Fibroblast of skin of back (primary cell): ENCODE measurements at places on chromosomes 7 and 10.

- DNase-seq = peak; percentile 84
Observed at GRCh38 chr10:3484306-3485056, 300.5 kb downstream of the KLF6 start.

DNA sequence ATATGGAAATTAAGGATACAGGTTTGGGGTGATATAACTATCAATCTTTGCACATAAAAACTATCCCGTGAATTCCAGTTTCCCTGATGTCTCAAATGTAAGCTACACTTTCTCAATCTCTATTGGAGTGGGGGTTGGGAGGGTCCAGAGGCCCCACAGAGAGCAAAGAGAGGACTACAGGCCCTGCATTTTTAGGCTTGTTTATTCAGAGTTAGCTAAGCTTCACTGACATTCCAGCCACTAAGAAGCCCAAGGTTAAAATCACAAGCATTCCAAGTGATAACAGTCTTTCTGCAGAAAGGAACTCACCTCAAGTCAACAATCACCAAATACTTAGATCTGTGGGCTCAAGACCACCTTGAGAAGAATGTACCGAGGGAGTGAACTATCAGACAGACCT lies 31.6 kb upstream of the LAMB1 start:
- peak; percentile 13 for DNase-seq

- no peak for DNase-seq
Observed at GRCh38 chr7:2261611-2262010, 19.6 kb downstream of the NUDT1 start.

DNA sequence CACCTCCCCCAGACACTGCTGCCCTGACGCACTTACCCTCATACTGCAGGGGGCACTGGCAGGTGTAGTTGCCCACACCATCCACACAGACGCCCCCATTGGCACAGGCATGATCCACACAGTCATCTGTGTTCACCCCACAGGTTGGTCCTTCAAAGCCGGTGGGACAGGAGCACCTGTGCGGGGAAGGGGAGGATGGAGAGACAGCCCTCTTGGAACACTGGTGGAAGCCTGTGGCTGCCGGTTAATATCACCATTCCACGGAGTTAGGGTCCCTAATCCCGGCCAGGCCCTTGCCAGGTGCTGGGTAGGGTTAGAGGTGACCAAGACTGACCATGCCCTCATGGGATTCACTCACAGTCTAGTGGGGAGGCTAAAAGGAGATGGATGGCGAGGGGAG lies 171.8 kb downstream of the SLIT1 start:
- no peak for DNase-seq

- DNase-seq = no peak
Observed at GRCh38 chr7:30093420-30093952, 41.3 kb upstream of the MTURN start.

GRCh38 chr10:7374795-7375194 lies 36.0 kb downstream of the SFMBT2 start:
- DNase-seq = no peak

DNA sequence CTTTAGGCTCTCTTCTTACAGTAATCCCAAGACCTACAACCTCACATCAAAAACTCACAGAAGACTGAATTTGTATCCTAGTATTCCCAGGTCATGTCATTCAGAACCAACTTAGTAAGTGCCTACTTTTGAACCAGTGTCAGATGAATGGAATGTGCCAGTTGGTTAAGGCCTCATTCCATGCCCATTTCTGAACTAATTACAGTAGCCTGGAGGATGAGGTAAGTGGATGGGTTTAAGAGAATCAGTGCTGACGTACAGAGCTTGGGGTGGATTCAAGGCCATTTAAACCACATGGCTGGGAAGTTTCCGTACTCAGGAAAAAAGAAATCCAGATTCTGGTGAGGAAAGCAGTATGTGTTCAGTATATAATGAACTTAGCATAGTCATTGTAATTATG lies 21.9 kb upstream of the FOXP2 start:
- peak; percentile 68 for DNase-seq
